ENCODE measurements at places on chromosomes 11 and 22.
A peak's percentile ranks its signal among the peaks of the same experiment; 100 is the strongest.

GRCh38 chr22:49255154-49255553 is 572.5 kb downstream of the BRD1 start:
- no peak for DNase-seq

DNA sequence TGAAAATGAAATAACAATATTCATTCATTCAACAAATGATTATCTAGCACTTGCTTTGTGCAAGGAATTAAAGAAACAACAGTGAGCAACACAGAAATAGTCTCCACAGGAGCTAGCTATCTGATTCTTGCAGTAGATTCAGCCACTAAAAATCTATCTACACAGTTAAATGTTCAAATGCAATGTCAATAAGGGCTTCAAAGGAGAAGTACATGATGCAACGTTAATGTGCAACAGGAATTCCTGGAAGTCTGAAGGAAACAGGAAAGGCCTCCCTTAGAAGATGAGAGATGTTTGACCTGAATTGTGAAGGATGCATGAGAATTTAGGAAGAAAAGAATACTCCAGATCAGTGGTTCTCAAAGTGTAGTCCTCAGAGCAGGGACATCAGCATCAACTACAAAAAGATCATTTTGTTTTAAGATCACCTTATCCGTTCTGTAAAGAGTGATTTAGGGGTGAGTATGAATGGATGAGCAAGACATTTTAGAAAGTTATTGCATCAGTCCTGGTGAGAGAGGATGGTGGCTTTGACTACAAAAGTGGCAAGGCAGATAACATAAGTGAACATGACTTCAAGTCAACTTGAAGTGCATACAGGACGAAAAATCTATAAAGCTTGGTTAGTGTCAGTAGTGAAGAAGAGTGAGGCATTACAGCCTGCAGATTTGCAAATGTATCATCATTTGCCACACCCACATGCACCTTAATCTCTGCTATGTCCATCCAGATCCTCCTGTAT is 96.0 kb downstream of the ETS1 start:
- no peak for DNase-seq

DNA sequence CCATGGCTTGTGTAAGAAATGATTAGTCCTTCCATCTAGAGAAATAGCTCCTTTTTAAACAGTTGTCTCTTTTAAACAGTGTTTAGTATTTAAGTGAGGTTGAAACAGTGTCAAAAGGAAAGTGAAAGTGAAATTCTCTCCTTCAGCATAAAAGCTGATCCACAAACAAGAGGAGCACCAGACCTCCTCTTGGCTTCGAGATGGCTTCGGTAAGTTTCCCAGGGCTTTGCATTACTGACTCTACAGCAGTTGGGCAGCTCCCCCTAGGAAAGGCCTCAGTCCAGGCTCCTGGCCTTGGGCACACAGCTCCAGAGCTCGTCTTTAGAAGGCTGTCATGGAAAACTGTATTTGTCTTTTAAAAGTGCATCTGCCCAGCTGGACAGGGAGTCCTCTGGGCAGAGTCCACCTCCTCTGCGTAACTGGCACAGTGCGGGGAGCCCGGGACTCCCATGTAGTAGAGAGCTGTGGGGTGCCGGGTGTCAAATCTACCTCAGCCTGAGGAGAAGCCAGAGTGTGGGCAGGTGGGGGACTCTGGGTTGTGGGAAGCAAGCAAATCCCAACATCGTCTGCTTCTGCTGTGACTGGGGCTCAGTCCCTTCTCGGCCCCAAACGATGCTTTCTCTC is at the start of gene PLAAT4:
PLAAT4 (plus strand) TSS at position 140 of the 624 bp plus-strand sequence; CDS start at position 201, 61 bp downstream.
- DNase-seq: no peak

GRCh38 chr11:64447831-64448598 is 89.1 kb downstream of the RPS6KA4 start:
- DNase-seq: peak; percentile 72

DNA sequence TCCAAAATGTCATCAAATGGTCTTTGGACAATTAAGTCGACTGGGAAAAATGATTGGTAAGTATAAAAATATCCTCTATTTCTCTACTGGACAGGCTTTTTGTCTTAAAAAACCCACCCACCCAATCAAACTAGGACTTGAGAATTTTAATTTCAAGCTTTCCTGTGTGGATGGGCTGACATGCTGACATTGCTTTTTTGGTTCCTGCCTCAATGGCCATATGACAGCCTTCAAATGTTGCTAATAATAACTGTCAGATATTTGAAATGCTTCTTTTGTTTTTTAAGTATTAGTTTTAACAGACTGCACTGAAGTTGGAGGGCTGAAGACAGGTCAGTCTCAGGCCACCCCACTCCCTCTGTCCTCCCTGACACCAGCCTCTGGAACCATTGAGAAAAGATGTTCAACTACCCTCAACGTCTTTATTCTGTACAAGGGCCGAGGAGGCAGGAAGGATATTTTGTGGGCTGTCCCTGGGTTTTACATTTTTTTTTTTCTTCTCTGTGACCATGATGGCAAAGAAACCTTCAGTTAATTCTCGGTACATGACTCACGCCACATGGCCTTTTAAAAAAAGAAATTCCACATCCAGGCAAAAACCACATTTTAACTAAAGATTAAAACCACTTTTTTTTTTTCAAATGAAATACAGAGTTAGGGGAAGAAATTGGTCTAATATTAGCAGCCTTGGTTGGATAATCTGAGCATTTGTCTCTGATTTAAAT is 130.4 kb downstream of the SLC1A2 start:
- no peak for DNase-seq

DNA sequence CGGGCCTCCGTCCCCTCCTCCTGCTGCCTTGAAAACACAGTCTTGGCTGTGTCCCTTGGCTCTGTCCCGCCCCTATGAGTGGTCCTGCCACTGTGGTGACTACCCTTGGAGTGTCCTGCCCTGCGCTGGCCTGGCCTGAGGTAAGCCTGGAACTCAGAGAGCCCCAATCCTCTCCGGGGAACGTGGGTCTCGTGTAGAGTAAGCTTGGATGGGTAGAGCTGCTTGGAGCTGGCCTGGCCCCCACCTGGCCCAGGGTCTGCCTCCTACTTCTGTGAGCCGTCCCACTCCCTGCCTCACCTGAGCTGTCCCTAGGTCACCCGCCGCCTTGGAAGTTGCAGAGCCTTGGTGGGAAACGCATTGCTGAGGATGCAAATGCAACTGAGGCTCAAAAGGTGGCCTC is 347.1 kb downstream of the CTTN start:
- no peak for DNase-seq

DNA sequence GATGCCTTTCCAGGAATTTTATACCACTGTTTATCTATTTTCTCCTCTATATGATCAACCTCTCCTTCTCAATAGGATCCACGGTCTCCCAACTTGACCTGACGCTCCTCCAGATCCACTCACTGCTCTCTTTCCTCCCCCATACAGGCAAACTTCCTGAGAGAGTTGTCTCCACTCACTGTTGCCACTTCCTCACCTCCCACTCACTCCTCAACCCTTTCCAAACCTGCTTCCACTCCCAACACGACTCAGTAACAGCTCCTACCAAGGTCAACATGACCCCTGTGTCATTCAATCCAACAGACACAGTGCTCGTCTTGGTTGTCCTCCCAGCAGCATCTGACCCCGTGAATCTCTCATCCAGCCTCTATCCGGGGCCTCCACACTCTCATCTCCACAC is 3.1 kb downstream of the APBB1 start:
- DNase-seq: no peak

- DNase-seq: no peak
Observed at GRCh38 chr11:44006917-44007361, 40.8 kb upstream of the ACCSL start.
